ENCODE measurements at places on chromosomes 4 and X. TPM values are rescaled to one million over a fixed set of nuclear protein-coding genes. Genes with fewer than 3 reads are reported as not detected.
A peak's percentile ranks its signal among the peaks of the same experiment; 100 is the strongest.

GRCh38 chr4:155629183-155629825, 37.3 kb upstream of the GUCY1A1 start:
- peak; percentile 70 for DNase-seq

- no peak for DNase-seq
These were observed 26.7 kb upstream of the TEC start for GRCh38 chr4:48296365-48296764.

GRCh38 chr4:176611951-176612350, 180.8 kb downstream of the VEGFC start:
- DNase-seq = no peak

DNA sequence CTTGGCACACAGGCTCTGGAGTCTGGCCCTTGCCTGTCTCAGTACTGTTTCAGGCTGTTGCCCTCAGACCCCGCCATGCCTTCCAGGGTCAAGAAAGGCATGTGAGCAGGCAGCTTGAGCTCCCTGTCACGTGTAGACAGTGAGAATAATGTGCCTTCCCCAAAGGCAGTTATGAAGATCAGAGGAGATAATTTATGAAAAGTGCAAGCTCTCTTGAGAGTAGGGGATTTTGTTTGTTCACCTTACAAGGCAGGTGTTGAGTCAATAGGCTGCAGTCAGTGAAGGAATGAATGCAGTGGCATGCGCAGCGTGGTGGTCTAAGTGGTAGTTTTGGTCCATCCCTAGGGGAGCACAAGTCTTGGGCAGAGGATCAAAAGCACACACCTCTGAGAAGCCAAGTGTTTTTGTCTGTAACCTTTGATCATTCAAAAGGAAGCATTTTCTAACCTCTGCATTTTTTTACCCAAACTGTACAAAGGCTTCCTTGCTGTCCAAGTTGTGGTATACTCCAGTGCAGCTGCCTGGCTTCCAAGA, 14.4 kb downstream of the HADH start:
- no peak for DNase-seq

DNA sequence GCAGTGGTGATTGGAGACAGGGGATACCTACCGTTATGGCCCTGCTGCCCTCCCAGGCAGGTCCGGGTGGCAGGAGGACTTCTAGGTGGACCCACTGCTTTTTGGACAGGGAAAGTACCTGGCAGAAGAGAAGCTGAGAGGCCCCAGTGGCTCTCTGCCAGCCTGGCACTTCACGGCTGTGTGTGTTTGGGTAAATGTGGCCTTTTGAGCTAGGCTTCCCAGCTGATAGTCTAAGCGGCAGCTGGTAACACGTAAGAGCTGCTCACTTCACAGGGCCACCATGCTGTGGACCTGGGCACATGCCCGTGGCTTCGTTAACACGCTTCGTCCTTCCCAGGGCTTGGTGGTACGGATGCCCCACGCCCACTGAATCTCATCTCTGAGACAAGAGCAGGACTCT, 92.0 kb upstream of the CLCN4 start:
- no peak for DNase-seq

DNA sequence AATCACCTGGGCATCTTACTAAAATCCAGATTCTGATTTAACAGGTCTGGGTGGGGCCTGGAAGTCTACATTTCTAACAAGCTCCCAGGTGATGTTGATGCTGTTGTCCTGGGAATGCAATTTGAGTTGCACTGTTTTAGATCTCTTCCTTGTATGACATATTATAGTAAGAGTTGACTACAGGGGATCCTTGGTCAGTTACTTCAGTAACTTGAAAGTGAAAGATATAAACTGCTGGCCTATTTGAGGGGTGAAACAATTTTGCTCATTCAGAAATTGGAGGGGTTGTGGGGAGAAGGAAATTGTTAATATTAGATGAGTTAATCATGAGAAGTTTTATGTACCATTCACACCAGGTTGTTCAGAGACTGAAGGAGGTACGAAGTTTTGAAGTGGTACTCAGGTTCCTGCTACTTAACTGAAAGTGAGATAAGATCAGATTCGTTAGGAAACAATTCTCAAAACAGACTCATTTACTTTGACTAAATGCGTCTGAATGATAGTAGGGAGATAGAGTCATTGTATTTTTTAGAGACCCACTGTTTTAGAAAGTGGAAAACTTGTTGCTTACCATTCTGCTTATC, 12.5 kb downstream of the SH2D1A start:
- no peak for DNase-seq

DNA sequence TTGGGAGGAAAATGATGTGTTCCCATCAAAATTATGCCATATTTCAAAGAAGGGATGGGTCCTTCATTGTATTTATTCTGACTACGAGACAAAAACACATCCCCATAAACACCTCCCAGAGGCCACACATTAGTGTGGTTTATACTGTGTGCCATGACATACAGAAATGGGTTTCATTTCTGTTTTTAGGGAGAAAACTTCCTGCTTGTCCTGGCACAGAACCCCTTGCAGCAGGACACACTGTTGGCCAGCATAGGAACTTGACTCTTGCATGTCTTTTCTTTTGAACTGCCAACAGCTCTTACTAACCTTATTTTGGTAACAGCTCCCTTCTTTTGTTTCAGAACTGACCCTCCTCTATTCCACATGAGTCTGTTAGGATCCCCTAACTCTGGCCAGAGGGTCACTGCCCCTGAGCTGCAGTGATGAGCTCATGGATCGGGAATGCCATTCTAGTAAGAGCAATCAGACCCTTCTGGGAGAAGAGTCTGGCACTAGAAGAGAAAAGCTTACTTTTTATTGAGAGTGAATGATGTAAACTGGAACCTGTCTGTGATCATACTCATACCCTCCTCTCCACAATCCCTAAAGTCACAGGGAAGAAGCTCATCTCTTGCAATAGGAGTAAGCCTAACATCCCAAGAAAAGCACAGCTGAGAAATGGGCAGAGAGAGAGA, 86.4 kb downstream of the SMIM20 start:
- no peak for DNase-seq

- DNase-seq = no peak
These were observed 80.6 kb upstream of the ENPP6 start for GRCh38 chr4:184298254-184298653.

- peak; percentile 95 for DNase-seq
These were observed 55.5 kb downstream of the LUZP4 start for GRCh38 chrX:115344885-115345614.

DNA sequence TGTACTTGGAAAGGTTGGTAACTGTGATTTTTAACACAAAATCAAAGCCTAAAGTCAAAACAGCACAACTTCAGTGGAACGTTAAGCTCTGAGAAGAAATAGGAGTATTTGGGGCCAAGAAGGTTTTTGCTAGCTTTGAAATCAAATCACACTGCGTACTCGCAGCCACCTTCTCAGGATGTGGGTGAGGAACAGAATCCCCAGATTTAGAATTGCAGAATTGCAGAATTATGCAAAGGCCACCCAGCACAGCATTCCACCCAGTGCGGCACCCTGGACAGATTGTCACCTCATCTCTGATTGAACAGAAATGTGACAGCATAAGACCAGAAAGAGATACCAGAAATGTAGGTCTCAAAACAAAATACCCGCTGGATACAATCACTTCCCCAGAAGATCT, 181.1 kb downstream of the DHX15 start:
- no peak for DNase-seq

DNA sequence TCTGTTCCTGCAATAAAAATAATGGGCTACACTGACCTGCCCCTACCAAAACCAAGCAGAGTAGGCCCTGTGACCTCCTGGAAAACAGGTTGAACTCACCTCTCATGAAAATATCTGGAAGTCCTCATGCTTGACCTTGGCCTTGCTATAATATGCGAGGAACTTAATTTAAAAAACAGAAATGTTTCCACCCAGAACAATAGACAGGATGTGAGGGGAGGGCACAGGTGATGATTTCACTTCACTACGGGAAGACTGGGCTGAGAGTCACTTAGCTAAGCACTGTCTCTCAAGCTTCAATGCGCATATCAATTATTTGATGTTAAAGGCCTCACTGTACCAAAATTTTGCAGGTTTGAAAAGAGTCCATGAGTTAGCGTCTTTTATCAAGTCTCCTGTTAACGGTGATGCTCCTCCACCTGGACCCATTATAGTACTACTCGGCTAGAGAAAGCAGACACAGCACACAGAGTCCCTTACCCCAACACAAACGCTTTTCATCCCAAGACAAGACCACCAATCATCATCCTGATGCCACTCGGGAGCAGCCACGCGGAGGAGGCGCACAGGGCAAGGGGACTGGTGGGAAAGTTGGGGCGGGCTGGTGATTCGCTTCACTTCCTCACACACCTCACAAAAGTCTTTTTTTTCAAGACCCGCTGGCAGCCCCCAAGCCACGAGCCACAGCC, 25.9 kb downstream of the ZNF721 start:
- DNase-seq = peak; percentile 87

DNA sequence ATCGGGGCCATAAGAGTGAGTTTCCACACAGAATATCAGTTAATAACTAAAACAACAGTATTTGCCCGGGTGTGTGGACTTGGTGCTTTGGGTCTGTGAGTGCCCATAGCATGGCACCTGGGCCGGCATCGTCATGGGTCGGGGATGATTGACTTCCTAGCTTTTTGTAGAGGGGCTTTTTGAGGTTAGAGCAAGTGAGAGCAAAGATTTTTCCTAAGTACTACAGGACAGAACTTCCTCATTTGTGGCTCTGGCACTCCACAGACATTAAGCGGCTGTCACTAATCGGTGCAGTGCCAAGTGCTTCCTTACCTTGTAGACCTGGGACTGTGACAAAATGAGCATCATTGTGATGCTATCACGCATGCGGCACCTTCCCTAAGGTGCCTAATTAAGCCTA, 81.0 kb downstream of the SHROOM2 start:
- DNase-seq = no peak

- no peak for DNase-seq
These were observed 331.0 kb upstream of the EMCN start for GRCh38 chr4:100848841-100849240.

DNA sequence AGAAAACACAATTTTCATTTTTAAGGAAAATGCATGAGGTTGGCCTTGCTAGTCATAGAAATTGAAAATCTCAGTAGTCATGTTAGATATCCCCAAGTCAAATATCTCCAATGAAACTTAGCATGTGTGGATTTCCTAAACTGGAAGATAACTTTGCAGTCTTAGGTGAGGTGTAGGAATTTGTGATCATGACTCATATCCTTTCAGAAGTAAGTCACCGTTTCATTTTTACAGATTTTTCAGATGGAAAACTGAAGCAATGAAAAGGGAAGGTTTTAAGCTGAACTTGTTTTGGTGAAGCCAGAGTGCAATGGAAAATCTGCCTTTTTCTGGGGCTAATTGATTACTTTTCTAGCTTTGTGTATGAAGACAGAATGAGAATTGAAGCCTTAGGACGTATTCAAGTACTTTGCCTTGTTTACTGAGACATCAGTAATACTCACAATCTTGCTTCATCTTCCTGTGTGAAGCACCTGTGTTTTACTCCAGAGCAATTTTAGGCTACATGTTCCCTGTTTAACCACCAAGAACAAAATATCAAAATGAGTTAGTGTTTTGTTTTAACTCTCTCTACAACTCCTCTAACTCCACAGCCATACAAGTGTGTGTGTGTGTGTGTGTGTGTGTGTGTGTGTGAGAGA, 1662.8 kb upstream of the ADGRL3 start:
- no peak for DNase-seq

GRCh38 chrX:71162981-71163380, 18.3 kb downstream of the NLGN3 start:
- no peak for DNase-seq

DNA sequence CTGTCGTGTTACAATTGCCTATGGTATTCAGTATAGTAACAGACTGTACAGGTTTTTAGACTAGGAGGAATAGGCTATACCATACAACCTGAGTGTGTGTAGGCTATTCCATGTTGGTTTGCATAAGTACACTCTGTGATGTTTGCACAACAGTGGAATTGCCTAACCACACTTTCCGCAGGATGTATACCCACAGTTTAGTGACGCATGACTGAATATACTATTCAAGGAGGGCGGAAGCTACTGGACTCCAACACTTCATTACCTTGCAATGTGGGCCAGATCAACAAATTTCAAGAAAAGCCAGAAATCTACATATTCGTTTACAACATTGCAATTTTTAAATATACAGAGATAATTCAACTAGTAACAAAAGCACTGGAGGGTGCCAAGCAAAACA, 317.2 kb downstream of the PDGFC start:
- no peak for DNase-seq

GRCh38 chrX:117996408-117996807, 120.2 kb downstream of the KLHL13 start:
- DNase-seq = no peak

DNA sequence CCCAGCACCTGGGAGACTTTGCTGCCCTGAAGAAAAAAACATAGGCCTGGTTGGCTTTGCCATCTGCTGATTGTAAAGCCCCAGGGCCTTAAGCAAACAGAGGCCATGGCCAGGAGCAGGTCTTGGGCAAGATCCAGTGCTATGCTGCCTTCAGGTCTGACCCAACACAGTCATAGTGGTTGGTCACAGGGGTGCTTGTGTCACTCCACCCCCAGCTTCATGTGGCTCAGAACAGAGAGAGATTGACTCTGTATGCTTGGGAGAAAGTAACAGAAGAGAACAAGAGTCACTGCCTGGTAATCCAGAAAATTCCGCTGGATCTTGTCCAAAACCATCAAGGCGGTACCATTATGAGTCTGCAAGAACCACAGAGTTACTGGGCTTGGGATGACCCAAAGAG, 24.4 kb upstream of the SMARCA5 start:
- no peak for DNase-seq

DNA sequence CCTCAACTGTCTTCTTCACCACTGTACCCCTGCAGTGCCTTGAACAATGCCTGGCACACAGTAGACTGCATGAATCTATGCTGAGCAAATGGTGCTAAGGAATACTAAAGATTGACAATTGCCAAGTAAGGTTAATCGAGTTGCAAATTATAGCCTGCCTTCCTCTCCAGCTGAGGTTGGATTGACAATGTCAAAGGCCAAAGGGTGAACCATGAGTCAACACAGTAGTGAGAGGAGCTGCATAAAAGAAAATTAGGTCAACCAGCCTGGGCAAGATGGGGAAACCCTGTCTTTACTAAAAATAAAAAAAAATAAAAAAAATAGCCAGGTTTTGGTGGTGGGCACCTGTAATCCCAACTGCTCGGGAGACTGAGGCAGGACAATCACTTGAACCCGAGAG, 97.1 kb upstream of the BMPR1B start:
- DNase-seq = no peak

The SYP gene
- total RNA-seq = under 0.01 TPM

The GPM6B gene
- total RNA-seq = not detected

The PABPC5 gene
- 1.6 TPM for total RNA-seq

The GAGE12J gene
- total RNA-seq = not detected

The IQCM gene
- not detected for total RNA-seq

The PIN4 gene
- total RNA-seq = 10.7 TPM

The PPP1R2C gene
- total RNA-seq = not detected

The RAB39B gene
- total RNA-seq = 0.22 TPM
